ENCODE measurements at places on chromosomes 12 and 14.
A peak's percentile ranks its signal among the peaks of the same experiment; 100 is the strongest.

DNA sequence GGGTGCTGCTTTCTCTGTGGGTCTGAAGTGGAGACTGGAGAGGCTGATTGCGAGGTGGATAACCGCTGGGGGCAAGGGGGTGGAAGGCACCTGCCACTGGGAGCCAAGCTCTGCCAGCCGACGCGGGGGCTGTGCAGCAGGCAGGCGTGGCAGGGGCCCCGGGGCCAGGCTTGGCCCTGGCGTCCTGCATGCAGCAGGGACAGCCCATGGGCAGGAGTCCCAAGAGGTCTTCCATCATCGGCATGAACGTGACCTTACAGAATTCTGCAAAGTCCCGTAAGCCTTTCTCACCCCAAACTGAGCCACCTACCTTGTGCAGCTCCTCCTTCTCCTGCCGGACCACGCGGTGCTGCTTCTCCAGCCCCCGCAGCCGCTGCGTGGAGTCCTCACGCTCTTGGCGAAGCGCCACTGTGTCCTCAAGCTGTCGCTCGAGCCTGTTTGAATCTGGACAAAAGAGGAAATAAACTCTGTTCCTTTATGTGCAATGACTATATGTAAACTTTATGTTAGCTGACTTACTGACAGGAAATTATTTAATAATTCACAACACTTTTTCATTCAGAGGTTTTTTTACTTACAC is 51.3 kb downstream of the AMN start:
- no peak overlapping the region for H3K4me3 ChIP-seq
- no peaks in the 10 kb centered on the region for H3K4me1 ChIP-seq
- H3K27me3 ChIP-seq: peaks cover 1% of the 10 kb centered on the region

DNA sequence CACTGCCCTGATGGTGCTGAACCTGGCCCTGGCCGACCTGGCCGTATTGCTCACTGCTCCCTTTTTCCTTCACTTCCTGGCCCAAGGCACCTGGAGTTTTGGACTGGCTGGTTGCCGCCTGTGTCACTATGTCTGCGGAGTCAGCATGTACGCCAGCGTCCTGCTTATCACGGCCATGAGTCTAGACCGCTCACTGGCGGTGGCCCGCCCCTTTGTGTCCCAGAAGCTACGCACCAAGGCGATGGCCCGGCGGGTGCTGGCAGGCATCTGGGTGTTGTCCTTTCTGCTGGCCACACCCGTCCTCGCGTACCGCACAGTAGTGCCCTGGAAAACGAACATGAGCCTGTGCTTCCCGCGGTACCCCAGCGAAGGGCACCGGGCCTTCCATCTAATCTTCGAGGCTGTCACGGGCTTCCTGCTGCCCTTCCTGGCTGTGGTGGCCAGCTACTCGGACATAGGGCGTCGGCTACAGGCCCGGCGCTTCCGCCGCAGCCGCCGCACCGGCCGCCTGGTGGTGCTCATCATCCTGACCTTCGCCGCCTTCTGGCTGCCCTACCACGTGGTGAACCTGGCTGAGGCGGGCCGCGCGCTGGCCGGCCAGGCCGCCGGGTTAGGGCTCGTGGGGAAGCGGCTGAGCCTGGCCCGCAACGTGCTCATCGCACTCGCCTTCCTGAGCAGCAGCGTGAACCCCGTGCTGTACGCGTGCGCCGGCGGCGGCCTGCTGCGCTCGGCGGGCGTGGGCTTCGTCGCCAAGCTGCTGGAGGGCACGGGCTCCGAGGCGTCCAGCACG is 4.7 kb downstream of the LTB4R start:
- no peak overlapping the region for H3K27ac ChIP-seq
- DNase-seq: no peak
- no peaks in the 10 kb centered on the region for H3K36me3 ChIP-seq
- H3K4me3 ChIP-seq: no peak overlapping the region

DNA sequence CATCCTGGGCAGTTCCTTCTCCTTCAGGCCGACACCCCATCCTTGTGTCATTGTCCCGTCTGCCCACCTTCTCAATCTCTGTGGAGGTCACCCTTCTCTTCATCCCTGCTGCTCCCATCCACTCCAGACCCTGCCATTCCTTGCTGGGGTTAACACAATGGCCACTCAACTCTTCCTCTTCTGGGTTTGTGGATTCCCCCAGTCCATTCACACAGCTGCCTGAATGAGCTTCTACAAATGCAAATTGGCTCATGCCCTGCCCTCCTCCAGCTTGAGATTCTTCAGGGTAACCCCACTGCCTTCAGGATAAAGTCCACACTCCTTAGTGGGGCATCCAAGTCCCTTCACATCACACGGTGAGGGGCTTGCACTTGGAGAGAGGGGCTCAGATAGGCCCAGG is 17.2 kb upstream of the PRMT8 start:
- no peaks in the 10 kb centered on the region for H3K36me3 ChIP-seq
- no peaks in the 10 kb centered on the region for H3K4me1 ChIP-seq
- H3K27me3 ChIP-seq: peaks cover 25% of the 10 kb centered on the region

- no peaks in the 10 kb centered on the region for H3K27me3 ChIP-seq
- DNase-seq: peak; percentile 49
- H3K4me3 ChIP-seq: no peak overlapping the region
- H3K36me3 ChIP-seq: peaks cover 57% of the 10 kb centered on the region
These were observed 262.0 kb downstream of the MED13L start for GRCh38 chr12:116015525-116015924.

- no peak overlapping the region for H3K4me3 ChIP-seq
- no peaks in the 10 kb centered on the region for H3K4me1 ChIP-seq
- DNase-seq: no peak
- H3K27me3 ChIP-seq: no peaks in the 10 kb centered on the region
- H3K36me3 ChIP-seq: no peaks in the 10 kb centered on the region
These were observed 351.7 kb downstream of the TMEM121 start for GRCh38 chr14:105878125-105878524.

DNA sequence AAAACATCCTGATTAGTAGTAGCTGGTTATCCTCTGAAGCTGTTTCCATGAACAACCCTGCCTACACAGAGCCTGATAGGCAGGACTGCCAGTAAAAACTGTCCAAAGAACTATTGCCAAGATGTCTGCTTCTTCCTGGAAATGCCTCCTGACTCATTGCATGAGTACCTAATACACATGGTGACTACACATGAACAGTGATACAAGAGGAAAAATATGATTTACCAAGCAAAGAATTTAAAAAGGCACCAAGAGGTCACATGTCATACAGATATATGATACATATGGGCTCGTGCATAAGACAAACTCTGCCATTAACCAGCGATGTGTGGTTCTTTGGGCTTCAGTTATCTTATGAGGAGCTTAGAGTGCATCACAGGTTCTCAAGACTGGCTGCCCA is 552.3 kb downstream of the SLC16A7 start:
- peak overlapping the region; percentile 66 for H3K4me3 ChIP-seq
- peak overlapping the region; percentile 82 for H3K27ac ChIP-seq
- H3K36me3 ChIP-seq: peaks cover 15% of the 10 kb centered on the region

DNA sequence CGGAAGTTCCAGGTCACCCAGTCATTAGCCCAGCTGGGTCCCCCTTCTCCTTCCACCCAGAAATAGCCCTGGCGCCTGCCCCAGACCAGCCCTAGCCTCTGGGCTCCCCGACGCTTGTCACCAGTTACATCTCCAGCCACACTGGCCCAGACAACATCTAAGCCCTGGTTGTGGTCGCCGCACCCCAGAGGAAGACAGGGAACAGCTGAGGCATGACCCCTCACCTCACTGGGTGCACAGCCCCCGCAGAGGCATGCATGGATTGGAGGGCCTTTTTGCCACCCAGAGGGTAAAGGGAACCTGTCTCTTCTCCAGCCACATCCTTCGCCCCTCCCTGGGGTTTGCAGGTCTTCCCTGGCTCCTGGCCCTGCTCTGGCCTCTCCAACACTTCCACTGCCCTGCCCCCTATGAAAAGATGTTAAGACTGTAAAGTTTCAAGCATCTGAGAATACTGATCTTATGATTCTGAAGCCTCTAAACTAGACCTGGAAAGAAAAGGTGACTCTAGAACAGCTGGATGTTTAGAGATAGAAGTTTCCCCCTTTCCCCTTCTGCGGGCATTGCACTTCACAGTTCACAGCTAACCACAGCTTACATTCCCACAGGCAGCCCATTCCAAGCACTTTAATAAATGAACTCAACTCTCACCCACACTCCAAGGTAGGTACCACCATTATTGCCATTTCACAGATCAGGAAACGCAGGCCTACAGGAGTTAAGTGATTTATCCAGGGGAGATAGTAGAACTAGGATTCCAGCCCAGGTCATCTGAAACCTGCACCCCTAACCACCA is 14.7 kb downstream of the TMEM119 start:
- H3K27me3 ChIP-seq: peaks cover 4% of the 10 kb centered on the region
- H3K4me3 ChIP-seq: no peak overlapping the region
- H3K27ac ChIP-seq: no peak overlapping the region
- DNase-seq: no peak
- H3K36me3 ChIP-seq: no peaks in the 10 kb centered on the region
- H3K4me1 ChIP-seq: peaks cover 17% of the 10 kb centered on the region

- H3K4me1 ChIP-seq: no peaks in the 10 kb centered on the region
- no peak overlapping the region for H3K4me3 ChIP-seq
- H3K27ac ChIP-seq: no peak overlapping the region
- peaks cover 9% of the 10 kb centered on the region for H3K27me3 ChIP-seq
These were observed 59.7 kb downstream of the LGMN start for GRCh38 chr14:92688434-92689375.

DNA sequence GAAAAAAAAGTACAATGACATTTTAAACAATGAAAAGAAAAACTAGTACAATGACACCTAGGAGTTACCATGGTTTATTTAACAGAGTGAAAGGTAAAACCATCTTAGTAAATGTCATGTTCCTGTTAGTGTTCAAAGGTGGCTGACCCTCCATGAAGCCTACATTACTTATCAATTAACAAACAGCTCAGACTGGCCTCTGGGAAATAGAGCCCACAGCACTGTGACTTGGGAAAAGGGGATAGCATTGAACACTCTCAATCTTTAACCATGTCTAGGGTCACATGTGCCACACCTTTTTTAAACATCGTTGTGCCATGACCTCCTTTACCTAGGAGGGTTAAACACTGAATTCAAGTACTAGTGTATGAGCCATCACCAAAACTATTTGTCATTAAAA is 106.3 kb upstream of the SOX5 start:
- H3K4me1 ChIP-seq: no peaks in the 10 kb centered on the region
- H3K36me3 ChIP-seq: 0 out of 2 replicates have a peak, but pooled peaks cover 5% of the 10 kb centered on the region
- H3K27me3 ChIP-seq: no peaks in the 10 kb centered on the region
- DNase-seq: no peak
- H3K27ac ChIP-seq: no peak overlapping the region

- H3K27ac ChIP-seq: no peak overlapping the region
- H3K4me1 ChIP-seq: no peaks in the 10 kb centered on the region
- H3K27me3 ChIP-seq: no peaks in the 10 kb centered on the region
- no peak for DNase-seq
- H3K36me3 ChIP-seq: peaks cover 8% of the 10 kb centered on the region
- H3K4me3 ChIP-seq: no peak overlapping the region
These were observed 1089.5 kb downstream of the BCL11B start for GRCh38 chr14:98182393-98183055.

DNA sequence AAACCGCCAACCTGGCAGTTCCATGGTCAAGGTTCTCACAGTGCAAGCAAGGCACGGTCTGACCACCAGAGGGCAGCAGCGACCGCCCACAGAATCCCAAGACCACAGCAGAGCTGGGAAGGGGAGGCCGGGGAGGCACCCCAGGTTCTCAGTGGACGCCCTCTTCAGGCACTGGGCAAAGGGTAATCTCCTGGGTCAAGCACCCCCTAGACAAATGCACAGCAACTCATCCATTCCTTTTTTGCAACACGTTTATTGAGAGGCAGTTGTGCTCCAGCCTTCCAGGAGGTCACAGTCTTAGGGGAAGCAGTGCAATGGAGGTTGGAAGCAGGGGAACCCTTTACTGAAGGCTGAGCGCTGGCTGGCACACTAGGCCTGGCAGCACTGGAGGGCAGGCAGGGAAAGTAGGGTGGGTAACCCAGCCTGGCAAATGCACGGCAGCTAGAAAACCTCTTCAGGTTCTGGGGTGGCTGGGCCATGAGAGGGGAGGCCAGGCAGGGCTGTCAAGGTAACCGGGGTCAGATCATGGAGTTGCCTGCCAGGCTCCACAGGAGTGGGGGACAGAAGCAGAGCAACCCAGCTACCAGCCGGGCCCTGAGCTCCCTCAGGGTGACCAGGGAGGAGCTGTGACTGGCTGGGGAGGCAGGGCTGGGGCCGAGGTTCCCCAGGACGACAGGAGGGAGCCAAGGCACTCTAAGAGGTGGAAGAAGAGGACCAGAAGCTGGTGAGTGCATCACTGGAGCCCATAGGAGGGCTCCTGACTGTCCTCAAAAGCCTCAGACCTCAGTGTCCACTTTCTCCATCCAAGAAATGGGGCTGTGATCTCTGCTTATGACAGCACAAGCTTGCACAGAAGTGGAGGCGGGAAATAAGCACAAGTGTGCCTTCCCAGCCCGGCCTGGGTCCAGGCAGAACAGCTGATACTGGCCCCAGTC is 1.8 kb upstream of the RHOF start:
- peak overlapping the region; percentile 92 for H3K27ac ChIP-seq
- peaks cover 58% of the 10 kb centered on the region for H3K4me1 ChIP-seq
- peak; percentile 68 for DNase-seq
- peaks cover 2% of the 10 kb centered on the region for H3K27me3 ChIP-seq
- H3K36me3 ChIP-seq: peaks cover 6% of the 10 kb centered on the region

DNA sequence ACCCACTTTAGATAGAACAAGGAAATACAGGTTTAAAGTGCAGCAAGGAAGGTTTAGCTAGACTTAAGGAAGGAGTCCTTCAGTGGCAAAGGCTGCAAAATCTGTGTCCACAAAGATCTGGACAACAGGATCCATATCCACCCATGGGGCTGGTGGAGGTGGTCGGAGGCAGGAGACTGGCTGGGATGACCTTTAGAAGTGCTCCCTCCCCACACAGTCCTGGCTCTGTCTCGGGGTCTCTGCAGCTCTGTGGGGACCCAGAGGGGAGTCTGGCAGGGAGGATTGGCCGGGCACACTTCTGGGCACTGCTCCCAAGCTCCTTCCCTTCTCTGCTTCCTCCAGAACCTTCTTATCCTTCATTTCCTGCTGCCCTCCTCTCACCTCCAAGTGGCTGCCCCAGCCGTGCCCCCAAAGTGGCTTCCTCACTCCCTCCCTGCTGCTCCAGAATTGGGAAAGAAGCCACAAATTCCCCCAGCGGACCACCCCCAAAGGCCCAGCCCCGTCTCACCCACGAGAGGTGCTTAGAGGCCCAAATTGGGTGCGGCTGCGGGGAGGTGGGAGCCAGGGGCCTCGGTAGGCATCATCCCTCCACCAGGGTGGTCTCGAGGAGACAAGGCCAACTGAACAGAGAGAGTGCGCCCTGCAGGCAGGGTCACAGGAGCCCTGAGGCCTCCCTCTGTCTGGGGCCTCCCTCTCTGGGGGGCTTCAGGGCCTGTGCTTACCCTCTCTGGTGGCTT is 21.9 kb upstream of the PGF start:
- no peak overlapping the region for H3K4me3 ChIP-seq
- H3K36me3 ChIP-seq: no peaks in the 10 kb centered on the region
- DNase-seq: no peak
- peaks cover 43% of the 10 kb centered on the region for H3K4me1 ChIP-seq
